ENCODE measurements at places on chromosomes 4 and X.

DNA sequence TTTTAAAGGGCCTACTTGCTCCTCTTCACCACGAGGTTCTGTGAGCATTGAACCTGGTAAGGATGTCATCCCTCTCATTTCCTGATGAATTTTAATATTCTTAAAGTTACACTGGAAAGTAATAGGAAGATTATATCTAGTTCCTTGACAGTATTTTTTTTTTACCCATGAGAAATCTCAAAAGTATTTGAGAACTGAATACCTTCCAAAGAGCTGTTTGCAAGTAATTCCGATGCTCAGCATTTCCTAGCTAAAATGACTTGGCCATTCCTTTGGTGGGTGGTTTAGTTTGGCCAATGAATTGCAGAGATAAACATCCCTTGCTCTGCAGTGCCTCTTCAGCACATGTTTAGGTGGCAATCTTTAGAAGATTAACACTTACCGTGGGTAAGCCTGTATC, 110.2 kb upstream of the WDR1 start:
- DNase-seq, result no peak

DNA sequence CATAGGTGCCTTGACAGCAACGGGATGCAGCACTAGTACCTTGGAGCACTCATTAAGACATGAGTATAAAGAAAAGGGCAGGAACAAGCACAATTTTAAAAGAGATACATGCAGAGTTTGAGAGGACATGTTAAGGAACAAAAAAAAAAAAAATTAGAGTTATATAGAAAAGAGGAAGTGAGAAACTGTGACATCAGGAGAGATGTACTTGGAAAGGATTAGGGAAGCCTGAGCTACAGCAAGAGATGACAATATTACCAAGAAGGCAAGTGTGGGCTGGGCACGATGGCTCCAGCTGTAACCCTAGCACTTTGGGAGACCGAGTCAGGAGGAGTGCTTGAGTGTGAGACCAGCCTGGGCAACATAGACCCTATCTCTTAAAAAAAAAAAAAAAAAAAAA, 37.4 kb downstream of the GPR143 start:
- DNase-seq, result no peak

- no peak for DNase-seq
These were observed 83.5 kb upstream of the PLAC1 start for GRCh38 chrX:134741746-134742145.

GRCh38 chr4:109913596-109914241, 1.0 kb downstream of the EGF start:
- DNase-seq, result no peak

DNA sequence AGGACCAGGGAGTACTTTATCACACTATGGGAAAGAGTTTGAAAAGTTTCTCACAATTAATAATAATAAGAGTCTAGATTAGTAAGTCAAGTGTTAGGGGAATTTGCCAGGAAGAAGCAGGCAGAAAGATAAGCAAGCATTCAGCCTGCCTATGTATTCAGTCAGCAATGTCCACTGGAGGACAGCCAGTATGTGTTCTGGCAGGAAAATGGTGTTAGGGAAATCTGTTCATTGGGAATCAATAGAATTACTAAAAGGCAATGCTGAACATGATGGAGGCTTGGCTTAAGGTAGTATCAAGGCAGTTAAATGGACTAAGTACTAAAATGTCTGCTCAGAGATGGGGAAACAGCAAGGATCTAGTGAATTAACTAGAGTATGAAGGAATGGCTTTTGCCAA, 221.2 kb downstream of the PPP4R3C start:
- no peak for DNase-seq

Data from activated CD4-positive, CD25-positive, alpha-beta regulatory T cell treated with anti-CD3 and anti-CD28 coated beads, Interleukin-2, amount 50 U/mL, for 16 hours (primary cell).